Airway epithelial cell (primary cell): ENCODE measurements at places on chromosomes 5 and 9. TPM values are rescaled to one million over a fixed set of nuclear protein-coding genes. Genes with fewer than 3 reads are reported as not detected.

FOXD4L4 gene
- 0.07 and 0.19 TPM in 2 replicates for total RNA-seq

DMRT2 gene
- 2.6 and 4.0 TPM in 2 replicates for total RNA-seq

LVRN gene
- 0.33 and 0.49 TPM in 2 replicates for total RNA-seq

SPATA31D4 gene
- total RNA-seq, result not detected in 2 replicates

AGTPBP1 gene
- total RNA-seq, result 9.6 and 10.9 TPM in 2 replicates

CATSPER3 gene
- 0.07 TPM in 1 of 2 replicates, not detected in the other for total RNA-seq

FGF1 gene
- total RNA-seq, result 0.93 and 2.0 TPM in 2 replicates

MIER3 gene
- total RNA-seq, result 11.1 and 31.8 TPM in 2 replicates

RAPGEF6 gene
- 7.8 and 8.7 TPM in 2 replicates for total RNA-seq

ZNF300 gene
- total RNA-seq, result 3.7 and 4.0 TPM in 2 replicates

IL5 gene
- total RNA-seq, result not detected in 2 replicates

ANP32B gene
- total RNA-seq, result 39.6 and 41.9 TPM in 2 replicates

SLC6A3 gene
- not detected in 2 replicates for total RNA-seq

PTGER4 gene
- 10.8 and 16.2 TPM in 2 replicates for total RNA-seq

ZNF169 gene
- total RNA-seq, result 1.1 and 1.6 TPM in 2 replicates

DOCK2 gene
- 0.07 and 0.09 TPM in 2 replicates for total RNA-seq

PHAX gene
- total RNA-seq, result 32.7 and 40.8 TPM in 2 replicates

FAM81B gene
- total RNA-seq, result not detected in 2 replicates
